GF-D8 (cell line): ENCODE measurements at places on chromosomes 6 and 20.

- DNase-seq: no peak
Measured at GRCh38 chr6:169989594-169989993, 238.2 kb downstream of the ERMARD start.

- DNase-seq: peak; percentile 19
Measured at GRCh38 chr6:142942805-142943227, 2.2 kb downstream of the HIVEP2 start.

DNA sequence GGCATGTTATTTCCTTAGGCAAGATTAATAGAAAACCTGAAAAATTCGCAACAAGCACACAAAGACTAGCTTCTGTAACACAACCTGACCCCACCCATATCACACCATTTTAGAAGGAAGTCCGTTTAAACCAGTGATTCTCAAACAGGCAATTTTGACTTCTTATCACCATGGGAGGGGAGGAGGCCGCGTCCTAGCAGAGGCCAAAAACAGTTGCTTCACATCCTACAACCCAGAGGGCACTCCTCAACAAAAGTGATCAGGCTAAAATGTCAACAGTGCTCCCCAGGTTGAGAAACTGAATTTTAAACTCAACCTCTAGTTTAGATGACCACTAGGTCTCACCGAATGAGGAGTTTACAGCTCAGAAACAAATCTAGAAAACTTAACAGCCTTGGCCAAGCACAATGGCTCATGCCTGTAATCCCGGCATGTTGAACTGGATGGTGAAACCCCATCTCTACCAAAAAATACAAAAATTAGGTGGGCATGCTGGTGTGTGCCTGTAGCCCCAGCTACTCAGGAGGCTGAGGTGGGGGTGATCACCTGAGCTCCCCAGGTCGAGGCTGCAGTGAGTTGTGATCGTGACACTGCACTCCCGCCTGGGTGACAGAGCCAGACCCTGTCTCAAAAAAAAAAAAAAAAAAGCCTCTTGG lies 3.4 kb downstream of the SNX5 start:
- DNase-seq: peak; percentile 20

GRCh38 chr20:63744574-63745423 lies 5.2 kb downstream of the SLC2A4RG start:
- DNase-seq: no peak

DNA sequence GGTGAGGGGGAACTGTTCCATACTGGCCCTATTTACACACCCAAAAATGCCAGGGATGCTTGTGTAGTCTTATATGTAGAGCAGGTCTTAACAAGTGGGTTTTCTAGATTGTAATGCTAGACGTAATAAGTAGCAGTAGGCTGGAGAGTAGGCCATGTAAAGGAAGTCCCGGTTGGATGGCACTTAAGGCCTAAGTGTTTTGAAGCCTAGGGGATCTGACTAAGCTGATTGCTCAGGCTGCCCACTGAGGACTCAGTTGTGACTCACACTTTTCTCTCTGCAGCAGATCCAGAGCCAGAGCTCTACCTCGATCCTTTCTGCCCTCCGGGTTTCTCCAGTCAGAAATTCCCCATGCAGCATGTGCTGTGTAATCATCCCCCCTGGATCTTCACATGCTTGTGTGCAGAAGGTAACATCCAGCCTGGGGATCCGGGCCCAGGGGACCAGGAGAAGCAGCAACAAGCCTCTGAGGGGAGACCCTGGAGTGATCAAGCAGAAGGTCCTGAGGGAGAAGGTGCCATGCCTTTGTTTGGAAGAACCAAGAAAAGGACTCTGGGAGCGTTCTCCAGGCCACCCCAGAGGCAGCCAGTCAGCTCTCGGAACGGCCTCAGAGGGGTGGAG lies 26.6 kb downstream of the ZNF133 start:
- DNase-seq: no peak

GRCh38 chr6:17957498-17957897 lies 29.9 kb downstream of the KIF13A start:
- DNase-seq: no peak

GRCh38 chr6:144122861-144123260 lies 27.5 kb upstream of the STX11 start:
- no peak for DNase-seq

DNA sequence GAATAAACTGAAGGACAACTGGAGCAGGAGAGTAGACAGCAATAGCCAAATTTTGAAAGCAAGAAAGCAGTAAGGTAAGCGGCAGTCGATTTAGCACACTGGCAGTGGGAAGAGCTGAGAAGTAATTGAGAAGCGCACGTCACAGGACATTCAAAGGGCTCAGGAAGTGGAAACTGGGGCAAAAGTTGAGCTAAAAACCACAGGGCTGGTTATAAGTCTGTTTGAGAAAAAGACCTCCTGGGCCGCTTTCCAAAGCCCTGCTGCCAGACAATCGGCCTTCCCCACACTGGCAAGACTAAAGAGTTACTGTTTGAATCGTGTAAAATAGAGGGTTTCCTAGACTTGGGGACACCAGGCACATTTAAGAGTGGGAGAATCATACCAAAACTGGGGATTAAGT lies 161.4 kb downstream of the DNAH8 start:
- no peak for DNase-seq

DNA sequence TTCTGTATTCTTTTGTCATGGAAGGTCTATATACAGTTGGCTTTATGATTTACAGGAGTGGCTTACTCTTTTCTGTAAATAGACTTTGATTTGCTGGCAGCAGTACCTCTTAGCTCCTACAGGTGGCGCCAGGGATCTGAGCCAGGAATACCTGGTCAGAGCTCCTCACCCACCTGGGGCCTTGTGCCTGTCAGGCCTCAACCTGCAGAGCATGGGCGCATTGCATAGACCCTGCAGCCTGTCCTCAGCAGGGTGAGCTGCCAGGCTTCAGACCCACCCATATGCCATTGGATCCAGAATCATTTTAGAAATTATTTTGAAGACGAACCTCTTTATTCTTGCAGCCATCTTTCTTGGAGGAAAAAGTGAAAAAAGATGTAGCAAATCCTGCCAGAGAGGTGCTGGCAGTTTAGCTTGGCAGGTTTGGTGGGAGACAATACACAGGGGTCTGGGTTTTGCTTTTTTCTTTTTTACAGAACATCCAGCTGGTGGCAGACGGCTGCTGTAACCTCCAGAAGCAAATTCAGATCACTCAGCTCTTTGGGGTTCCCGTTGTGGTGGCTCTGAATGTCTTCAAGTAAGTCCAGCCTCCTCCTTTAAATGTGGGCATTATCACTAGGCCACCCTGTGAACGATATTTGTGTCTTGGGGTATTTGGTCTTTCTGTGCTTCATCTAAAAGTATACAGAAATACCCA lies 149.1 kb downstream of the MTHFD1L start:
- no peak for DNase-seq

DNA sequence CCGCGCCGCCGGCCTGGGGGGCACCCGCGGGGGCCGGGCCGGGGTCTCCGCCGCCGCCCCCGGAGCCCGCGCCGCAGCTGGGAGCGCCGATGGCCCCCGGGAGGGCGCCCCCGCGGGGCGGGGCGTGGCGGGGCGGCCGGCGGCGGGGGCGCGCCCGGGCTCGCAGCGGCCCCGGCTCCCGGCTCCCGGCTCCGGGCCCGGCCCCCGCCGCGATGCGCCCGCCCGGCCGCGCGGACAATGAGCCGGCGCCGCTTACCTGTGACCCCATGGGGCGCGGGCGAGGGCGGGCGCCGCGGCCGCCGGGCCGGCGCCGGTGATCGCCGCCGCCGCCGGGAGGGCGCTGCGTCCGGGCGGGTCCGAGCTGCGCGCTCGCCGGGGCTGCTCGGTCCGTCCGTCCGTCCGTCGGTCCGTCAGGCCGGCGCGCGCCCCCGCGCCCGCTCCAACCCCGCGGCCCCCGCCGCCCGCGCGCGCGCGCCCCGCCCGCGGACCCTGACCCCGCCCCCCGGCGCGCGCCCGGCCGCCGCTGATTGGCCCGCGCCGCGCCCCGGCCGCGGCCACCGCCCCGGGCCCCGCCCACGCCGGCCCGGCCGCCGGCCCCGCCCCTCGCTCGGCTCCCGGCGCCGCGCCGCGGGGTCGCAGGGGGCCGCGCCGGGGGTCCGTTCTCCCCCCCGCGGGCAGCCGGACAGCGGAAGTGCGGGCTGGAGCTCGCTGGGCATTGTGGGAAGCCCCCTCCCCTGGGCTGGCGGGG lies at the start of gene ZBTB46:
TSS of gene ZBTB46 (minus strand) at position 424 of the 748 bp plus-strand sequence. CDS start 40,507 bp downstream, outside the sequence.
- no peak for DNase-seq

DNA sequence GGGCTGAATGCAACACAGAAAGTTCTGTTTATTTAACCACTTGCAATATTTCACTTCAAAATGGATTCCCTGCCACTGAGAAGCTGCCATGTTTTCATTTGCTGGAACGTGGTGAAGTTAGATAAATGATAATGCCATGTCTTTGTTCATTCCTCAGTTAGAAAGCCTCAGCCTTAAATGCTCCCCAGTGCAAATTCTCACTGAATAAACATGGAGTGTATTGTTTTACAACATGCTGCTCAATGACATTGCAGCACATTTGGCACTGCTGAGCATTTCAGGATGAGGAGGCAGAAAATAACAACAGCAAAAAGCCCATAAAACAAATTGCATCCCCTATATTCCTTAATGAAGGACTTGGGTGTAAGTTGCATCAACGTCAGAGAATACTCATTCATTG lies 913.8 kb upstream of the FLRT3 start:
- DNase-seq: no peak

DNA sequence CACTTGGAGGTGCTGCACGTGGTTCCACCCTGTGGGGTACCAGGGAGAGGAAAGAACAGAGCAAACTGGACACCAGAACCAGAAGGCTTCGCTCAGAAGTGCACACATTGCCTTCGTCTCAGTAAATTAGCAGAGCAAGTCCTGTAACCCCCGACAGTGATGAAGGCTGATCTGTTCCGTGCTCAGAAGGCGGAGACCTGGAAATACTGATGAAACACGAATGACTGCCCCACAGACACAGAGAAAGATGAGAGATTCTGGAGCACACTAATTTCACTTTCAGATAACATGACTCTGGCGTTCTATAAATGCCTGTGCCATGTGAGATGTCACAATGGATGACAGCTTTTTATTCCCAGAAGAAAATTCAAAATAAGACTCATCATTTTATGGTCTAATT lies 44.2 kb upstream of the CCR6 start:
- no peak for DNase-seq

- peak; percentile 88 for DNase-seq
Measured at GRCh38 chr20:11182720-11183119, 508.9 kb upstream of the JAG1 start.

DNA sequence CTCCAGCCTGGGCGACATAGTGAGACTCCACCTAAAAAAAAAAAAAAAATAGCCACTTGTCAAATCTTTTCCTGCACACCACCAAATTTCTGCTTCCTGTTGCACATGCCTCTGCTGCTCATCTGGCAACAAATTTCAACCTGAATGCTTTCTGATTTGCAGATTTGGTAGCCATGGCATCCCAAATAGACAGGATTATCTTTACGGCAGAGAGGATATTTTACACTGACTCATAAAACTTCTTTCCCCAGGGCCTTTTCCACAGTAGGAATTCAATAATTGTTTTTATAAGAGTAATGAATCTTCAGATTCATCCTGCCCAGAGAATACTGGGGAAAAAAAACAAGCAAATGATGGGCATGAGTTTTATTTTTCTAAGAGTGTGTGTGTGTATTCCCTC lies 264.6 kb downstream of the FRK start:
- no peak for DNase-seq

DNA sequence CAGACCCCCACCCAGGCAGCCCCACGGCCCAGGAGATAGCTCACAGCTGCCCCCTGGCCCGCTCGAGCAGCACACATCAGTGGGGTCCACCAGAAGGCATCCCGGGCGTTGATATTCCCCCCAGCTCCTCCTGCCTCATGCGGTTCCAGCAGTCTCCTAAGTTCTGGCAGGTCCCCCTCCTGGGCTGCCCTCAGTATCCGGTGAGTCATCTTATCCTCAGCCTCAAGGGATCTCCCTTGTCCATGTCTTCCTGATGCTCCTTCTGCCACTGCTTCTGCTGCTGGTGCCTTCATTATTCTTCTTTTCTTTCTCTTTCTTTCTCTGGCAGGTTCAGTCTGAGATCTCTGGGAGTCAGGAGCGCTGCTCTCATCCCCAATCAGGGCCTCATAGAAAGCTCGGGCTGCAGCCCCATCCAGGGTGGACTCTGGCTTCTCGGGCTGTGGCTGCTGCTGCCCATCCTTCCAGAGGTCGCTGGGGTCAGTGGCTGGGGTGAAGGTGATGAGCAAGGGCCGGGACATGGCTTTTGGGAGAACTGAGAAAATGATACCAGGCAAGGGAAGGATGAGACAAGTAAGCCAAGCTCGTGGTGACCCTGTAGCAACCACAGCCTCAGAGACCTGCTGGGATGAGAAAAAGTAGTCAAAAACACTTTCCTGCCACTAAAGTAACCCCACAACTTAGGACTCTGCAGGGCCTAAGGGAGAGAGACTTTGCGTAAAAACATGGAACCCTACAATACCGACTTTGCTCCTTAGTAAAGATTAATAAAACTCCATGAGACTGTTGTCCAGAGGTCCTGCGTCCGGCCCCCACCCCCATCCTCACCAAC lies 622 bp downstream of the GPANK1 start:
- DNase-seq: no peak

- DNase-seq: no peak
Measured at GRCh38 chr20:35146299-35146919, 727 bp downstream of the EDEM2 start.

- DNase-seq: no peak
Measured at GRCh38 chr6:112362027-112362795, 15.1 kb downstream of the RFPL4B start.

GRCh38 chr6:40479706-40480105 lies 107.5 kb downstream of the LRFN2 start:
- DNase-seq: no peak

DNA sequence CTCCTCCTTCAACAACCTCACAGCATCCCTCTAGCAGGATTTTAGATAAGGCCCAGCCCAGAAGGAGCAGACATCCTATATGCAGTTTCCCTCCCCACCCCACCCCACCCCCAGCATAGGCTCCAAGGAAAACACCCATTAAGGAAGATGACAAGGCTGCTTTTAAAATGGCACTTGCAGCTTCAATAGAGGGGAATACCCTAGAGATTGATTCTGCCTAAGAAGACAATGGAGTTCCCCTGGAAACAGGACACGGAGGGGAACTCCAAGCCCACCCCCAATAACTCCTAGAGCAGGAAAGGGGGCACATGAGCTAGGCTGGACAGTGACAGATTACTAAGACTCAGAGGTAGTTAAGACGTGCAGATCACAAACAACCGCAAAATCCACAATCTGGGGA lies 34.7 kb downstream of the CPNE5 start:
- DNase-seq: no peak

DNA sequence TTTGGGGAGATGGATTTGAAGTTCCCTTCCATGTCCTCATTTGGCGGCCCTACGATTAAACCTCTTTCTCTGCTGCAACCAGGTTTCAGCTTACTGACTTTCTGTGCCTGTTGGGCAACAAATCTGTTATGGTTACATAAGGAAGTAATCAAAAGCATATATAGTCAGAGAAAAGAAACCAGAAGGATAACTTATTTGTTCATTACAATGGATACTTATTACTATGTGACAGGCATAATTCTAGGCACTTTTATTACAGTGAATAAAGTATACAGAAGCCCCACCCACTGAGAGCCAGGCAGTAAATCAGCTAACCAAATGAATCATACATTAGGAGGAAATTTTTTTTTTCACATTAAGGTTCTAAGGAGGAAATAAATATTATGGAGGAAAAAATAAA lies 9.6 kb upstream of the TRIM31 start:
- no peak for DNase-seq

GRCh38 chr6:83313882-83314281 lies 117.0 kb downstream of the ME1 start:
- DNase-seq: peak; percentile 41

- DNase-seq: no peak
Measured at GRCh38 chr20:42041000-42041565, 422.9 kb upstream of the CHD6 start.
